ENCODE measurements at places on chromosomes 6 and 20.

DNA sequence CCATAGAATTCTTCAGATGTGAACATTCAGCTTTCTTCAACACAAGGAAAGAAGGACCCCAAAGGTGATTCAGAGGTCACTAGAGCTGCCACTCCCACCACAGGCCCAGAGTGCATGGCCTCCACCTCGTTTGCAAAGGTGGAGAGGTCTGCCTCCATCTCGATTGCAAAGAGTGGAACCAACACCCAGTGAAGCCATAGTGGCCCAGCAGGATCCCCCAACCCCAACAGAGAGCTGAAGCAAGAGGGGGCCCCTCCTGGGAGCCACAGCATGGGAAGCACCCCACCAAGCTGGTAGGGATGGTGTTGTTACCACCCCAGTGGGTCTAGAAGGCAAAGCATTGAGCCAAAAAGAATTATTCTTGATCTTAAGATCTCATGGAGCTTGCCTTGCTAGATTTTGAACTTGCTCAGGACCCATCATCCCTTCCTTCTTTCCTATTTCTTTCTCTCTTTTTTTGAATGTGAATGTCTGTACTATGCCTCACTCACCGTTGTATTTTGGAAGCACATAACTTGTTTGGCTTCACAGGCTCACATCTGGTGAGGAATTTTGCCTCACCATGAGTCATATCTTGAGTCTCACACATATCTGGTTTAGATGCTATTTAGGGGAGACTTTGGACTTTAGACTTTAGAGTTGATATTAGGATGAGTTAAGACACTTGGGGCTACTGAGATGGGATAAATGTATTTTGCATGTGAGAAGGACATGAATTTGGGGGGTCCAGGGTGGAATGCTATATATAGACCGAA, 119.2 kb downstream of the ANKRD60 start:
- no peak for DNase-seq

DNA sequence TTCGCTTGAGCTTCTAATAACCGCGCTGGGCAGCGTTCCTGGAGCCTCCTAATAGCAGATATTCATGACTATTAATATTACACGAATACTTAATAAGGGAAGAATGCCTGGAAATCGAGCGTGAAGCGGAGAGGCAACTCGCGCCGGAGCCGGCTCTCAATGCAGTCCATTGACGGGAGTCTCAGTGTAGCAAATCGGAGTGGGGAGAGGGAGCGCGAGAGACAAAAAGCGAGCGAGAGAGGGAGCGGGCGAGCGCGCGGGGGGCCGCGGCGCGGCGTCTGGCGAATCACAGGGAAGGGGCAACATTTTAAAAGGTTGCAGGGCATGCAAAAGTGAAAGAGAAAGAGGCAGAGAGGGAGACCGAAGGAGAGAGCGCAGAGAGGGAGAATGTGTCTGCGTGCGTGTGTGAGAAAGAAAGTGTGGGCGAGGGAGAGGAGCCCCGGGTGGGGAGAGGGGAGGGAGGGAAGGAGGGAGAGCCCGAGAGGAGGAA, 2.9 kb downstream of the TFAP2A start:
- DNase-seq = no peak

DNA sequence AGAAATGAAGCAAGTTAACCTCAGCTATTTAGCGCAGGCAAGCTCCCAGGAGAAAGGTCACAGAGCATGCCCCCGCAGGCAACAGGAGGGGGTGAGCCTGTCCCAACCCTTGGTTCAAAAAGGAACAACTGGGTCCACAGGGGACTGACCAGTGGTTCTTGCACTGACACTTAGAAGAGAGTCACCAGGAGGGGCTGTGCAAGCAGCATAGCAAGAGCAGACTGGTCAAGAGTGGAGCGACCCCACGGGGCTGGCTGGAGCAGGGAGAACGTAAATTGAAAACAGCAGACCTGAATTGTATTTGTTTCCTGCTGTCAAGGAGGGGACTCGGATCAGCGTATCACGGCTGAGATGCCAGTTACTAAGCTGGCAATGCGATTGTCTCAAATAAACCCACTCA, 32.8 kb downstream of the GABRR1 start:
- no peak for DNase-seq

DNA sequence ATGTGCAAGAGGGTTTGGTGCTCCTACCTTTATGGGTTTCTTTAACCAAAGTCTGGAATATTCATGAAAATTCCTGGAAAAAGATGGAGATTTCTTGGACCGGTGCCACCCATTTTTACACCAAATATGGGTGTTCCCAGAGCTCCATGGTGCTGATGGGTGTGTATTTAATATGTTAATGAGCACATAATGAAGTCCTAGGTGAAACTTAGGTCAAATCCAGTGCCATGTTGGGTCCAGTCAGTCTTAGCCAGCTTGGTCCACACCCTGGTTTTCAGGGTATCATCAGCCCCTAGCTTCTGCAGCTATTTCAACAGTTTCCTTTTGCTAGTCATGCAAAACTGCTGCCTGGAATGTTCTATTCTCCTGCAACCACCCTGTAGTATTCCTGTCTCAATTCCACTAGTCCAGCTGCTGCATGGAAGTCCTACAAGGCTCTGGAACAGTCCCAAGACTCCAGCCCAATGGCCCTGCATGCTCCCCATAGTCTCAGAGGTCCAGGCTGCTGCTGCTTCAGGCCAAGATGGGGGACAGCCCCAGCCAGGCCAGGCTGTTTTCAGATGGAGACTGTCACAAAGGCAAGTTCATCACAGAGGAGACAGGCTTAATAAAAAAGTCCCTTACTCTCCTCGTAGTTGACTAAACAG, 31.8 kb downstream of the CST9L start:
- no peak for DNase-seq

- no peak for DNase-seq
These were observed 65.6 kb downstream of the TULP4 start for GRCh38 chr6:158377860-158378259.

GRCh38 chr6:154864066-154864430, 130.8 kb downstream of the SCAF8 start:
- no peak for DNase-seq

DNA sequence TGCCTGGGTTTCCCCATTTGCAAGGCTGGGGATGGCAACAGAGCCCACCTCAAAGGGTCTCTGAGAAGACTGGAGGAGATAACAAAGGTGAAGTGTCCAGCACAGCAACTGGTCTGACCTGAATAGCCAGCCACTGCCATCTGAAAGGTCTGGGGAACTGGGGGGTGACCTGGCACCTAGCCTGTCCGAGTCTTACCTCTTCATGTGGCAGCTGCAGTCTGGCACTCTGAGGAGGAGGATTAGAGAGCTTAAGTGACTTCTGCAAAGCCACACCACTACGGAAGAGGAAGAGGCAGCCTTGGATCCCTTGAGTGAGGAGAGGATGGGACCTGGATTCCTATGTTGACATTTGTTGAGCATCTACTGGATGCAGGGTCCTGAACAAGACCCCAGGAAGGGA, 22.2 kb downstream of the C20orf203 start:
- no peak for DNase-seq

GRCh38 chr20:18615020-18615650, 27.3 kb downstream of the DTD1 start:
- no peak for DNase-seq

DNA sequence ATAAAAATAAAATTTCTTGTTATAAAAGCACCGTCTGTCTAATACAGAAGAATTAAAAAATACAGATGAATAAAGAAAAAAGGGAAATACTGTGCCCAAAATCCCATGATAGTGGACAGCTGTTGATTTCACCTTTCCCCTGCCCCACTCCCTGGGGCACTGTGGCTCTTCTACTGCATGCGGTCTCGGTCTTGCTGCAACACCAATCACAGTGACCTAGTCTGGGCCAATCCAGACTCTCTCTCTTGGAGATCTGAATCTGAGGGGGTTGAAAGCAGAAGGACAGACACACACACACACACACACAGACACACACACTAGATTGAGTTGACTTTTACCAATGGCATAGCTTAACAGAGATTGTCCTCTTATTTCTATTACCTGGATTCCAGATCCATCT, 70.5 kb upstream of the FYN start:
- no peak for DNase-seq

- DNase-seq = no peak
These were observed 82.1 kb downstream of the DLL1 start for GRCh38 chr6:170208651-170209353.

GRCh38 chr20:54105653-54106052, 35.3 kb upstream of the BCAS1 start:
- DNase-seq = no peak

DNA sequence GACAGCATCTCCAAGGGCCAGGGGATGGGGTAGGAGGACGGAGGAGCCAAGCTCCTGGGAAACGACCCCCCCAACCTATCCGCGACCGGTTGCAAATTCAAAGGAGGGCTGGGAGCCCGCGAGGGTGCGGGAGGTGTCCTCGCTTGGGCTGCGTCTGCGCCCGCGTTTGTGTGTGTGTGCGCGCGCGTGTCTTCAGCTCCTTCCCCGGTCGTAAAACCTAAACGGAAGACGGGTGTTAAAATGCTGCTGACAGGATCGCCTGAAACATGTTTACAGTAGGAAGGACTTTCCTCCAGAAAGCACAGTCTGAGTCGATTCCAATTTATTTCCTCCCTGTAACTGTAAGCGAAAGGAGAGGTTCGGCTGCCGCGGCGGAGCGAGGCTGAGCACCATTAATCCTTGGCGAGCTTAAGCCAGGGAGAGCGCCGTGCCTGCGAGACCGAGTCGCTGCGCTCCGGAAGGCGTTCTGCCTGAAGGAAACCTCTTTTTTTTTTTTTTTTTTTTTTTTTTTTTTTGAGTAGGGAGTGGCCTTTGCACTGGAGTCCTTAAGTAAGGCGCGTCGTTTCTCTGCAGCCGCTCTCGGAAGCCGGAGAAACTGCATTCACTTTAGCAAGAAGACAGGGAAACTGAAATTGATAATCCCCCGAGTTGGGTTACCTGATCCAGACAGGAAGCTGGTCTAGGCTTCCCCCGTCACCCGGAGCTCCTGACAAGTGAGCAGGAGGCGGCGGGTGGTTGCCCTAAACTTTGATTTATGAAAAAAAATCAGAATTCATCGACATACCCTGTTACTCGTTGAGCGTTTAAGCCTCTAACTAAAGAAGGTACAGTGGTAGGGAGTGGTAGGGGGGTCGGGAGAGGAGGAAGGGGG, 4.8 kb upstream of the SOX4 start:
- DNase-seq = no peak

DNA sequence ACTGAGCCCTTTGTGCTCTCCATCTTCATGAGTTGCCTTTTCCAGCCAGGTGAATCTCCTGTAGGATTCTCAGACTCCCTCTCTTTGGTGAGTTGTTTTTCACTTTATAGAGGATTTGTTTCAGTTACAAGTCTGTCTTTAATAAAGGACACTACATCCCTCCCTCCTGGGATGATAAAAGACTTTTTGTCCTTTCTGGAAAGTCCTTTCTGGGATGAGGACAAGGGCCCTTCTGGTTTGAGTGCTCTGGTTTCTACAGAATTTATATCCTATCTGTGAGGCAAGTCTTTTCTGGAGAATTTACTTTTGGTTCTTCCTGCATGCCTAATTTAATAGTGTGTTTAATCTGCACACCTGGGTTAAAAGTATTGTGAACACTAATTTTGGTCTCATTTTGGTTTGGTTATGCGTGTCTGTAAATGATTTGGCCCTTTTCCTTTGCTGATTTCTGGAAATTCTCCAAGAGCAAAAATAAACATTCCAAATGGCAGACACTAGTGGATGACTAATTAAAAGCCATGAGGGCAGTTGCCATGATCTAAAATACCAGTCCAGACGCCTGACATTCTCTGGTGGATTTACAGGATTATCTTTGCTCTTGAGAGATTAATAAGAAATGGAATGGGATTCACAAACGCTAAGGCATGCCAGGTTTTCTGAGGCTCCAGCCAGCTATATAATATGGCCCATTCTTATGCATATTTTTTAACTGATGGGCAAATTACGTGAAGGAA, 44.8 kb downstream of the TCP11 start:
- DNase-seq = no peak

DNA sequence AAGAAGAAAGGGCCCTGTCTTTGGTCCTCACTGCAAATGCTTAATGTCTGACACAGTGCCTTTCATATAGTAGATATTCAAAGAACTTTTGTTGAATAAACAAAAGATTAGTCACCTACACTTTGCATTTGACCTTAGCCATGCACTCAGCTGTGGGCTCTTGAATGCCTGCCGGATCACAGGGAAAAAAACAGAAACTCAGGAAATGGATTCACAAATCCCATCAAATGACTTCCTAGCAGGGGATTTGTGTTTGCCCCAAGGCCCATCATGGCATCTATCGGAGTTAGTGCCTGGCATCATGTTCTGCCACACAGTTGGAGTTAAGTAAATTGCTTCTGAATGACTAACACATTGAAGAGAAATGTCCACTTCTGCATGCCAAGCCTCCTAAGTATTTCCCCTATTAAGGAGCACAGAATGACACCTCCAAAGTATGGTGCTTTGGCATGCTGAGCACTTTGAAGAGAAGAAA, 72.3 kb upstream of the DST start:
- no peak for DNase-seq

DNA sequence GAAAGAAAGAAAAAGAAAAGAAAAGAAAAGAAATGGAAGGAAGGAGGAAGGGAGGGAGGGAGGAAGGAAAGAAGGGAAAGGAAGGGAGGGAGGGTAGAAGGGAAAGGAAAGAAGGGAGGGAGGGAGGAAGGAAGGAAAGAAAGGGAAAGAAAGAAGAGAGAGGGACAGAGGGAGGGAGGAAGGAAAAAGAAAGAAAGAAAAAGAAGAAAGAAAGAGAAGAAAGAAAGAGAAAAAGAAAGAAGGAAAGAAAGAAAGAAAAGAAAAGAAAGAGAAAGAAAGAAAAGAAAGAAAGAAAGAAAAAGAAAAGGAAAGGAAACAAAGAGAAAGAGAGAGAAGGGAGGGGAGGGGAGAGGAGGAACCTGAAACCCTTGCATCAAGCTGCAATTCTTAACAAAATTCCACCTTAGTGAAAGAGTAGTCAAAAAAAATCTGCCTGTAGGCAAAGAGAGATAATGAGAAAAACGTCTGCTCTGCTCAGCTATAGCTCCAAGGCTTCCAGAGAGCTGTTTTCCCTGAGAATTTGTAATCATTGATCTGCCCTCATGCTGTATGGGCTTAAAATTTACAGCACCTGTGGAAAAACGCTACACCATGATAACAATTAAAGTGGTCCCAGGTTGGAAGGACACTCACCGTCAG, 16.7 kb upstream of the MYCT1 start:
- no peak for DNase-seq

- no peak for DNase-seq
These were observed 95.9 kb upstream of the SSTR4 start for GRCh38 chr20:22939181-22939580.

DNA sequence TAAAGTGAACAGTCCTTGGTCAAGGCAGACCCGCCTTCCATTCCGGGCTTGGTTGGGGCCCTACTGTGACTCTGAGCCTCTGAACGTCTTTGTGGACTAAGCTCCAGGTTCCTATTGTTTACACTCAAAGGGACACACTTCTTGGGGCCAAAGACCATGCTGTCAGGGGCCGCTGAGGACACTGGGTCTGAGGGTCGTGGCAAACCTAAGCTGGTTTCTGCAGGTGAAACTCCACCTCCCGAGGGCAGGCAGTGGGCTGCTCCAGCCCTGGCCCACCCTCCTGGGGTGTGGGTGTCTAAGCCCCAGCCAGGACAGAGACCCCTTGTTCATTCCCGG, 43.1 kb downstream of the DSTN start:
- no peak for DNase-seq

GRCh38 chr6:112237066-112237465, 17.3 kb downstream of the LAMA4 start:
- DNase-seq = no peak

- no peak for DNase-seq
These were observed 670 bp downstream of the NCOA5 start for GRCh38 chr20:46089167-46089416.

- DNase-seq = no peak
These were observed 19.4 kb upstream of the TUBB2A start for GRCh38 chr6:3176562-3177355.

- no peak for DNase-seq
These were observed 30.1 kb upstream of the GJA1 start for GRCh38 chr6:121405306-121405705.

All from T-helper 17 cell (primary cell).